Astrocyte of the spinal cord (primary cell): ENCODE measurements at places on chromosomes 5 and 9.

DNA sequence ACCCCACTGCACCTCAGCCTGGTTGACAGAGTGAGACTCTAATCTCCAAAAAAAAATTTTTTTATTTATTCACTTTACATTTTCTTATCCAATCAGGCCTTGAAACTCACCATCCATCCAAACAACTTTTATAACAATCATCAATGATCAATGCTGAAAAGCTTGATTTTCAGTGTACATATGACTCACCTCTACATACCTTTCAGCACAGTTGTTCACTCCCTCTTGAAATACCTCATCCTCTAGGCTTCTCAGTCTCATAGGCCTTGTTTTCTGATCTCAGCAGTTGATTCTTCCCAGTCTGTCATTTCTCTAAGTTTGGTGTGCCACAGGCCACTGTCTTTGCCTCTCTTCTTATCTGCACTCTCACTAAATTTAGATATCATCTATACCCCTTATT is 36.2 kb downstream of the GRIN3A start:
- no peak for DNase-seq

GRCh38 chr5:65172486-65173129 is 309.1 kb downstream of the ADAMTS6 start:
- peak; percentile 82 for DNase-seq

- peak; percentile 85 for DNase-seq
Measured at GRCh38 chr9:87599901-87600610, 102.4 kb downstream of the DAPK1 start.

GRCh38 chr5:14741131-14741530 is 76.6 kb downstream of the OTULIN start:
- no peak for DNase-seq

DNA sequence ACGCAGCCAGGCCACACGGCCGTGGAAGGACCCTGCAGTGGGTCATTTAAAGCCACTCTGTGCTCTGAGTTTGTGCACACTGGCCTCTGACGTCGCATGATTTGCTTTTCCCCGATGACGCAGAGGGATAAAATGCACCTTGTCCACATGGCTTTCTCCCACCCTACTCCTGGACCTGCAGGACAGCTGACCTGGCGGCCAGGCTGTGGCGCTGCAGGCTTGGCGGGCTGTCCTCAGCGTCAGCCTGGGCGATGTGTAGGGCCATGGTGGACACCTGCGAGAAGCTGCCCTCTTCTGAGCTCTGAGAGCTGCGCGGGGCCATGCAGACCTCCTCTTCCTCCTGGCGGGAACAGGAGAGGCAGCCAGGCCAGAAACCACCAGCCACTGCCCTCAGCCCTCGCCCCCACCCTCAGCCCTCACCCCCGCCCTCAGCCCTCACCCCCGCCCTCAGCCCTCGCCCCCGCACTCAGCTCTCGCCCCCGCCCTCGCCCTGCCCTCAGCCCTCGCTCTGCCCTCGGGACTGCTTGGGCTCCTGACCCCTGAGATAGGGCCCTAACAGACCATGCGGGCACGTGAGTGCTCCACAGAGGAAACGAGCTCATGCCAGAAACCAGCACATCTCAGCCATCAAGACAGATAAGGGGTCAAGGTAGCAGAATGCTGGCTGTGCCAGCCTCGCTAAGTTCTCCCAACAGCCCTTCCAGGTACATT is 20.0 kb upstream of the SCGB3A1 start:
- DNase-seq = no peak

- peak; percentile 45 for DNase-seq
Measured at GRCh38 chr5:173926359-173926758, 38.2 kb downstream of the CPEB4 start.

DNA sequence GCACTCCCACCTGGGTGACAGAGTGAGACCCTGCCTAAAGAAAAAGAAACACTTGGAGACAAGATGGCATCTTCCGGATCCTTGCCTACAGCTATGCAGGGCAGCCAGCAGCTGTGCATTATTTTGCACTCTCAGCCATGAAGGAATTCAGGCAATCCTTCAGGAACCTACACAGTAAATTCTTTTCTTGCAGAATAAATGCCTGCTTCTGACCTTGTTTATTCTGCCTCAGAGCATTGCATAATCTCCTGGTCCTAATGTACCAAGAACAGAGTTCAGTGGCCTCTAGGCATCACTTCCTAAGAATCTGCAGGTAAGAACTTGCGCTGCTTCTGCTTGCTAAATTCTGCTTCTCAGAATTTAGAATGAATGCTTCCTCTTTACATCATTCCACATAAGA is 16.8 kb downstream of the GLDC start:
- no peak for DNase-seq
